ENCODE measurements at places on chromosomes 1 and 21.

- no peak for DNase-seq
Measured at GRCh38 chr1:203144661-203145060, 17.1 kb downstream of the ADORA1 start.

GRCh38 chr1:20684651-20685050 is 23.5 kb upstream of the DDOST start:
- no peak for DNase-seq

DNA sequence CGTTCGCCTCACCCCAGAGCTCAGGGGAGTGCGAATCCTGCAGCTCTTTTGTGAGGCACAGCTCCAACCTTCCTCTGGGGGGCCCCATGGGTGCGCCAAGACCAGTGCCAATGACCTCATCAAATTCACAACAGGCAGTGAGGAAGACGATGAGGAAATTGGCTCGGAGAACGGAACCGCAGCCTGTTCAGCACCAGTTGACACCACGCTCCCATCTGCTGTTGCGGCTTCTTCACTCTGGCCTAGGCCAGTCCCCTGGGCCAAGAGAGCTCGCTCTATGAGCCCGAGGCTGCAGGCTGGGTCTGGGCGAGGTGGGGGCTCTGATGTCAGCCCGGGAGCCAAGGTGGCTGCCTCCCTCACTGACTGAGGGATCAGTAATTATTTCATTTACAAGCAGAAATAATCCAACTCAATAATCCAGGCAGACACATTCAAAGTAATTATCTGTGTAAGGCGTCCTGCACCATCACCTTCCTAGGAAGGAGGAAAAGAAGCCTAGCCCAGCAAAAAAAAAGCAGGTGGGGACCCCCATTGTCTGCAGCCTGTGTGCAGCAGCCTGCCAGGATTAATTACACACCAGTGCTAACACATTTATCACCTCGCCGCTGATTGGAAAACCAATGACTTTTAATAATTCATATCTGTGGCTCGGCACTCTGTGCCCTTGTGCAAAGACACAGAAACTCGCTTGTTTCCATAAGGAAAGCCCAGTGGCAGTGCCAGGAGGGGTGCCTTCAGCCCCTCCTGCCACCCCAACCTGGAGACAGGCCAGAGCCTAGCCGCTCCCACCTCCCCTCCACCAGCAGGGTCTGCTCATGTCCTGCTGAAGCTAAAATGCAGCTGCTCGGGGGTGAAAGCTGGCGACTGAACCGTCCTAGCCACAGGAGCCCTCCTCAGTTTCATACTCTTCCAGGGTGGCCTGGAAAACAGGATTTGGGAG is 1.9 kb downstream of the PLEKHA6 start:
- no peak for DNase-seq

GRCh38 chr1:219144658-219145315 is 28.9 kb upstream of the LYPLAL1 start:
- DNase-seq = no peak

GRCh38 chr1:47505267-47505666 is 67.4 kb downstream of the FOXD2 start:
- no peak for DNase-seq

- DNase-seq = no peak
Measured at GRCh38 chr1:23470282-23471070, 13.5 kb downstream of the ASAP3 start.

DNA sequence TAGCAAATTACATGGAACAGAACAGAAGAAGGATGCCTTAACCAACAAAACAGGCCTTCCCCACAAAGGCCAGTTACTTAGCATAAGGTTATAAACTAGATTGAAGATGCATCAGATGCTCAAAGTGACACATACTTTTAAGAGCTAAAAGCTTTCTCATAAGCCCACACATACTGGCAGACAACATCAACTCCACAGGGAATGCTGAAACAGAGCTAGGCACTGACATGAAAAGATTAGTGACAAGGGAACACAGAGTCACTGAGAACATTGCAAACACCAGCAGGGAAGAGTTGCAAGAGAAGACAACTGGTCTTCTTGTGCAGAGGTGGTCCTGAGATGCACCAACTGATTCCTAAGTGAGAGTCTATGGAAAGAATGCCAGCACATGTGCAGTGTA is 6.9 kb downstream of the TTC13 start:
- DNase-seq = no peak

DNA sequence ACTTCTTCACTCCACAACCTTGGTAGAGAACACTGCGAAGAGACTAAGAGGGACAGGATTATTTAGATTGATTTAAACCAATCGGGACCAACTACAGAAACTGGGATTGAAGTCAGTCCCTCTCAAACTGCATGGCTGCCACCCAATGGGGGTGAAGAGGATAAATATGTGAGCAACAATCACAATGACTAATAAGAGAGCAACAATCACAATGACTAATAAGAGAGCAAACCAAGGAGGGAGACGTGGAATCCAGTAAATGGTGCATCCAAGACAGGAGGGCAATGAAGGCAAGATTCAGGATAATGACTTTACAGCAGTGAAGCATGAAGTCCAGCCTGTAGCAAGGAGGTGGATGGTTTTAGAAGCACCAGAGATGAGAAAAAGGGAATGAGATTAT is 322.8 kb downstream of the TTLL7 start:
- no peak for DNase-seq

GRCh38 chr21:45554477-45555175 is 12.4 kb upstream of the SLC19A1 start:
- peak; percentile 86 for DNase-seq

- no peak for DNase-seq
Measured at GRCh38 chr1:47276850-47277249, 37.1 kb downstream of the STIL start.

GRCh38 chr1:92466683-92467352 is 19.9 kb downstream of the GFI1 start:
- DNase-seq = no peak

- no peak for DNase-seq
Measured at GRCh38 chr1:107016376-107016978, 40.0 kb upstream of the PRMT6 start.

GRCh38 chr21:36134803-36135390 is at the start of gene CBR3:
Gene CBR3, plus strand, starts transcription at chr21:36135079. Its CDS starts 114 bp downstream, at chr21:36135193.
- peak; percentile 53 for DNase-seq

DNA sequence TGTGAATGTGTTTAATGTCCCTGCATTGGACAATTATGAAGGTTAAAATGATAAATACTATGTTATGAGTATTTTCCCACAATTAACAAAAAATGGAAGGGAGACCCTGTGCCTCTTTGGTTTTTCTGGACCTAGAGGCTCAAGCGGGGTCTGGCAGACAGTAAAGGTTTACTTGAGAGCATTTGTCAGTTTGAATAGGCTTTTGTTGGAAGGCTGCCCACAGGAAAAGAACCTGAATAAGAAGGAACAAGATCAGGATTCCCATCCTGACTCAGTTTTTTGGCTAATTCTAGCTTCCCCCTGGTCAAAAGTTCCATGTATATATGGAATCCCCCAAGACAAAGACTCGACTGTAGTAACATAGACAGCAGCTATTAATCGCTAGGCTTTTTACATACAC is 150.9 kb upstream of the JUN start:
- no peak for DNase-seq

DNA sequence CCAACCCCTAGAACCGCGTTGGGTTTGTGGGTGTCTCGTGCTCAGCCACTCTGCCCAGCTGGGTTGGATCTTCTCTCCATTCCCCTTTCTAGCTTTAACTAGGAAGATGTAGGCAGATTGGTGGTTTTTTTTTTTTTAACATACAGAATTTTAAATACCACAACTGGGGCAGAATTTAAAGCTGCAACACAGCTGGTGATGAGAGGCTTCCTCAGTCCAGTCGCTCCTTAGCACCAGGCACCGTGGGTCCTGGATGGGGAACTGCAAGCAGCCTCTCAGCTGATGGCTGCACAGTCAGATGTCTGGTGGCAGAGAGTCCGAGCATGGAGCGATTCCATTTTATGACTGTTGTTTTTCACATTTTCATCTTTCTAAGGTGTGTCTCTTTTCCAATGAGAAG is 18.7 kb downstream of the TFF3 start:
- no peak for DNase-seq

GRCh38 chr1:37845786-37846185 is 13.6 kb downstream of the MTF1 start:
- DNase-seq = no peak

GRCh38 chr21:37276377-37276776 is 9.2 kb upstream of the VPS26C start:
- no peak for DNase-seq

DNA sequence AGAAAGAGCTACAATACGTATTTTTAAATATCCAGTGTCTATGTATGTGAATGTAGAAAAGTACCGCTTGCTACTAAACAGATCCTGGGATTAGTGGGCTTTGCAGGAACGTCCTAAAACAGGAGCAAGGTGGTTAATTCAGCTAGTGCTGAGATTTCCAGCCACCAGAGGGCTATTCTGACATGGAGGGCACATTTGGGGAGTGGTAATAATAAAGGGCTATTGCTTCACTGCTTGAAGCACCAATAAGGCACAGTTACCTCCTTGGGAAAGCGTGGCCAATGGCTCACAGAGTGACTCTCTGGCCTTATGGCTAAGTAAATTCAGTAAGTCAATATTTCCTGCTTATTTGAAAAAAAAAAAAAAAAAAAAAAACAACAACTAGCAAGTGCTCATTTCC is 152.4 kb downstream of the GABPA start:
- DNase-seq = peak; percentile 37

GRCh38 chr1:111148376-111148881 is 8.4 kb downstream of the CEPT1 start:
- no peak for DNase-seq

GRCh38 chr1:213163278-213163711 is 112.3 kb downstream of the RPS6KC1 start:
- DNase-seq = no peak

DNA sequence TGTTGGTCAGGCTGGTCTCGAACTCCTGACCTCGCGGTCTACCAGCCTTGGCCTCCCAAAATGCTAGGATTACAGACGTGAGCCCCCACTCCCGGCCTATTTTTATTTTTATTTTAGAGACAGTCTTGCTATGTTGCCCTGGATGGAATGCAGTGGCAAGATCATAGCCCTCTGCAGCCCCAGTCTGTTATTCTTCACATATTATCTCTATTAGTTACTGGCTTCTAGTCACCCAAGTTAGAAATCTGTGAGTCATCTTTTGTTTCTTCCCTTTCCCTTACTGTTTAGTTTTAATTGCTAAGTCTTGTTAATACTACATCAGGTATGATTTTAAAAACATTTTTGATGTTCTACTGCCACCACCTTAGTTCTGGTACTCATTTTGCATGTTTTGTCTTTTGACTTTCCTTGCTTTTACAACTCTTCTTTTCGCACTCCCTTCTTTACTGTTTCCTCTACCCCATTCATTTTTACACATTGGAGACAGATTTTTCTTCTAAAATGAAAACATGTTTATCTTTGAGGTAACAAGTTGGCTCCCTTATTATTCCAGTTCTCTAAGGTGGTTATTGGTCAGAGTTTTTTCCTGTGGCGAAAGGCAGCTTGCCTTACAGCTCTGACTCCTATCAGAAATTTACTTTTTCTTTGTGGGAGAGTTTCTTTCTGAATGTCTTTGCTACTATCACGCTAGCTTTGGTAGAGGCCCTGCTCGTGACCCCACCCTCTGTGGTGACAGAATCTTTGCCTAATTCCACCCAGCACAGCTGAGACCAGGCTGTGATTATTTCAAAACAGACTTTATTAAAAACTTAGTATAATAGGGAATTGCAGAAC is 19.5 kb downstream of the ZMYM4 start:
- DNase-seq = no peak

- DNase-seq = peak; percentile 52
Measured at GRCh38 chr1:182616130-182617013, 12.2 kb upstream of the RGS16 start.

GRCh38 chr1:210397252-210397651 is 68.5 kb downstream of the HHAT start:
- DNase-seq = no peak

DNA sequence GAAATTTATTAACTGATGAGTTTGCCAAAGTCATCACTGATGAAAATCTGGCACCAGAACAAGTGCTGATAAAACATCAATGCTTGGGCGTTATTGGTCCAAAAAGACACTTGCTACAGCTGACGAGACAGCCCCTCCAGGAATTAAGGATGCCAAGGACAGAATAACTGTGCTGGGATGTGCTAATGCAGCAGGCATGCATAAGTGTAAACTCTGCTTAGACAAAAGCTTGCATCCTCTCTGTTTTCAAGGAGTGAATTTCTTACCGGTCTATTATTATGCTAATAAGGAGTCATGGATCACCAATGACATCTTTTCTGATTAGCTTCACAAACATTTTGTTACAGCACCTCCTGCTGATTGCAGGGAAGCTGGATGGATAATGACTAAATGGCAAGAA is 402.0 kb downstream of the LTN1 start:
- DNase-seq = peak; percentile 48

- DNase-seq = no peak
Measured at GRCh38 chr1:209924390-209924789, 13.6 kb upstream of the SYT14 start.

GRCh38 chr21:15285556-15285955 is 220.8 kb upstream of the NRIP1 start:
- DNase-seq = no peak

- DNase-seq = no peak
Measured at GRCh38 chr1:232303222-232303620, 326.7 kb downstream of the SIPA1L2 start.

DNA sequence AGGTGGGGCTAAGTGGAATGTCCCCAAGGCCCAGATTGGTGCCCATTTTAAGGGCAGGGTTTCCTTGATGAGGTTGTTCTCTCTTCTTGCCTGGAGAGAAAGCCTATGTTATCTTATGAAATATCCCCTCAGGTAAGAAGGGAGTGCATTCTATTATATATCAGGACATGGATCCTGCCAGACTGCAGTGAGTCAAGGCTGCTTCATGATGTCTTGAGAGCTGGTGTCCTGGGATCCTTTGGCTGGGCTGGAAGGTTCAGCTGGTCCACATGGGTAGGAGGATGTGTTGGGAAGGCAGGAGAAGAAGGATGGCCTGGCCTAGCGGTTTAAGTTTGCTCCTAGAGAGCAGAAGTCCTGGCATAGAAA is 207.6 kb downstream of the ROR1 start:
- DNase-seq = no peak

- no peak for DNase-seq
Measured at GRCh38 chr1:157961805-157962762, 31.4 kb upstream of the KIRREL1 start.

DNA sequence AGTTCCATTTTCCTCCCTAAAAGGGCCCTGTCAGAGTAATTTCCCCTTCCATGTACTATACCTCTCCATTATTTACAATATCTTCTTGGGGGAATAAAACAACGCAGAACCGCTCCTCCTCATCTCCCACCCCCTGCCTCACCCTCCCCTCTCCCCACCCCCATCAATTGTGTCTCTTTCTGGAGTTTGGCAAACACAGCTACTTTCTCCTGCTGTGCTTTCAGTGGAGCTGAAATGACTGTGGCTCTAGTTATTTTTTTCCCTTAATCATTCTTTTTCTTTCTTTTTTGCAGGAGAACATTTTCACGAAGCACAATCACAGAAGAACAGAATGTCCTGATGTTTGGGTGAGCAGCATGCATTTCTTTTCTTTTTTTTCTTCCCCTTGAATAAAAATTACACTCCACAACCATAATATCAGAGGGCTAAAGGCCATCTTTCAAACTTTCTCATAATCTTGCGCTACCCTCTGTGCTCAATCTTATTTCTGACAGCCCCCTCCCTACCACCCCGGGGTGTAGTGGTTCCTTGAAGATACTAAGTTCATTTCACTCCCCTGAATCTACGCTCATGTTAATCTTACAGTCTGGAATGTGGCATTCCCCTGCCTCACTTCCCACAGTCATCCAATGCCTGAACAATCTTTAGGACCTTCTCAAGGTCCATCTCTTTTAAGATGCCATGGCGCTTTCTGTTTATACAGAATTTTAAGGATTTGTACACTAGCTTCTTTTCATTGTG is 8.8 kb upstream of the PLXNA2 start:
- DNase-seq = no peak

- peak; percentile 18 for DNase-seq
Measured at GRCh38 chr1:153985341-153985912, 712 bp downstream of the RAB13 start.
